Dorsolateral prefrontal cortex (tissue), 122 donors: ENCODE measurements at places on chromosomes 2 and 18. TPM values are rescaled to one million over a fixed set of nuclear protein-coding genes. Genes with fewer than 3 reads are reported as not detected.

DNA sequence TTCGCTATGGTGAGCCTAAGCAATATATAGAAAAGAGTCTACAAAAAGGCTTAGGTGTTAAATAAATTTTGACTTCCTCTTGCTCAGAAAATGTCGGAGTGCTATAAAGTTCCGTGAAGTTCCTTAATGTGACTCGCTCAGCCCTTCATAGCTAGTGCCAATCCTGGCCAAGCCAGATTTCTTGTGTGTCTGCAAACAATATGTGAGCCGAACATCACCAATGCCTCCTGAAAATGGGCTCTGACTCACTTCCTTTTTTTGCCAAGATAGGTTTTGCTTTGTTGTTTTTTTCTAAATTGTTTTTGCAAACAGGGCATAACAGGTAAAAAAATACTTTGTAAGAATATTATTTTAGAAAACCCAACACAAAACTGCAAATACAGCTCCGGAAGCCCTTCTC is 26.1 kb downstream of the CDC42EP3 start:
- DNase-seq = no peak

GRCh38 chr2:37230581-37230980 is 815 bp downstream of the CEBPZ start:
- no peak for DNase-seq

DNA sequence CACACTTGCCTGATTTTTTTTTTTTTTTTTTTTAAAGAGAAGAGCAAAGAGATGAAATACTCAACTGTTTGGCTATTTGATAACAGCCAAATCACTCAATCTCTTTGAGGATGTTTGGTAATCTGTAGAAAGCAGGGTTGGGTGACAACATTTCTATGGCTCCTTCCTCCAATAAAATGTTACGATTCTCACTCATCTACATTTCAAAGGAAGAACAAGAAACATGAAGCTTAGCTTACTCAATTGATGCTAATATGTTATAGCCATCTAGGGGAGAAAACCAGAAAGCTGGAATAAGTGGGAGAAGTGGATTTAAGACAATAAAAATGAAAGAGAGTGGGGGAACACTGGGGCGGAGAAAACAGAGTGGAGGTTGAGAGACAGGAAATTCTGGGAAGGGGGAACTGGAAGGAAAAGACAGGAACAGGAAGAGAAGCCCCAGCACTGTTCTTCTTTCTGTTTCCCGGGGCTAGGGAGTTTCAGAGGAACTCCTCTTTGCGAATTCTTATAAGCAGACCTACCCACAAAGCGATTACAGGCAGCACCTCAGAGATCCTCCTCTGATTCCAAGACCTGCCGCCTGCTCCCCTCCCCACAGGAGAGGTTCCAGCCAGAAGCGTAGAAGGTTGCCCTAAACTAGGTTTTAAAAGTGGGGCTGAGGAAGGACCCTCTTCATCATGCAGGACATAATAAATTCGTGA is 13.3 kb downstream of the ST3GAL5 start:
- no peak for DNase-seq

- DNase-seq = no peak
Measured at GRCh38 chr2:180933332-180933731, 47.1 kb upstream of the UBE2E3 start.

GRCh38 chr2:88078643-88079172 is 11.1 kb downstream of the SMYD1 start:
- DNase-seq = no peak

GRCh38 chr18:67608615-67609273 is 92.2 kb upstream of the DSEL start:
- no peak for DNase-seq

DNA sequence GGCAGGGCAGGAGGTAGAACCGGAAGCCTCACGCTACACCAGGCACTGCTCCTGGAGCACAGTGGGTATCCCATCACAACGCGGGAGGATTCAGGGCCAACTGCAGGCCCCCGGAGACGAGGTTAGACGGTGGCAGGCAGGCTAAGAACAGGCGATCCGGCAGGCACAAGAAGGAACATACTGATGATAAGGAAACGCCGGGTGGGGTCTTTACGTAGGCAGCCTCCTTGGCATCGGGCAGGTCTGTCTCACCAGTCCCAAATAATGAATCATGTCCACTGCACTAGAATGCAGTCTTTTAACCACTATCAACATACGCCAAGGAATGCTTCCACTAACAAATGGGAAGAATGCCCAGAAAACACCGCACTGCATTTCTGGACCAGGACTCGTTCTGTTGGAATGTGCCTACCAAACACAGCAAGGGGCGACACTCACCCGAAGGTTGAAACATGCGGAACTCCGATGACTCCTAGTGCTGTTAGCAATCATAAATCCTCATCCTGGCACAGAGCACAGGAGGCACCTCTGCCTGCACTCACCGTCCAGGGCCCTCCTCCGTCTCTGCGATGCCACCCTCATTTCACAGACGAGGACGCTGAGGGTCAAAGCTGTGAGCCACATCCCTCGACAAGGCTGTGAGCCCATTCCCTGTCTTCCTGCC is 35.2 kb downstream of the ZNF516 start:
- no peak for DNase-seq

DNA sequence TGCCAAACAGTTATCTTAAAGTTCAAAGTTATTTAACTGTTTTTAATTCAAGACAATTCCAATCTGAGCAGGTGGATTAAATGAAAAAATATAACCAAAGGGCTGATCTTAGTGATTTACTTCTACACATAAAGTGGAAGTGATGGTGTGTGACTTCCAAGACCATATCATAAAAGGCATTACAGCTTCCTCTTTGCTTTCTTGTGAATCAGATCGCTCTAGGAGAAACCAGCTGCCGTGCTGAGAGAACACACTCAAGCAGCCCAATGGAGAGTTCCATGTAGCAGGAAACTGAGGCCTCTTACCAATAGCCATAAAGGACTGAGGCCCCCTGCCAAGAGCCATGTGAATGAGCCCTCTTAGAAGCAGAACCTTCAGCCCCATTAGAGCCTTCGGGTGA is 197.4 kb downstream of the NBAS start:
- no peak for DNase-seq

DNA sequence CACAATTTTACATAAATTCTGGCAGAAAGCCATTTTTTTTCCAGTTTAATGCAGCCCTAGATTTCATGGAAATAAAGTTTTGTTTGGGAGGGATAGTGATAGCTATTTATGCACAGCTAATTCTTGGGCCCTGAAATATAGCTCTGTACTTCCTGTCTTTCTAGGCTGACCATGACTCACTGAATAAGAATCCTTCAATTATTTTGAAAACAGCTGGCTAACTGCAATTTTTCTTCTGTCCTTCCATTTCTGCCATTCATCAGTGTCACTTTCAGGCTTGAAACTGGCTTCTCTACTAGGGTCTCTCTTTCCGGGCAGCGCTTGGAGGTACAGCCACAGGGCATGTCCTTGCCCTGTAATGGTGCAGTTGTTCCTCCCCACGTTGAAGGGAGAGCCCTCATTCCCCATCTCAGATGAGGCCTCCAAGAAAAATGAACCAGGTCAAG is 97.1 kb upstream of the TMEM178A start:
- no peak for DNase-seq

- DNase-seq = no peak
Measured at GRCh38 chr2:121947674-121948073, 192.2 kb downstream of the TSN start.

The CCT4 gene
- total RNA-seq = 106 TPM

The HAAO gene
- total RNA-seq = 4.2 TPM

The DSC1 gene
- 0.43 TPM for total RNA-seq

The SERPINB4 gene
- total RNA-seq = not detected

The KDSR gene
- total RNA-seq = 61.2 TPM

The RNF144A gene
- 78.5 TPM for total RNA-seq
